Gastrocnemius medialis (tissue), 4 donors: ENCODE measurements at places on chromosomes 7 and 10. TPM values are rescaled to one million over a fixed set of nuclear protein-coding genes. Genes with fewer than 3 reads are reported as not detected.

- no peak for DNase-seq
Measured at GRCh38 chr7:157861031-157861491, 524.3 kb downstream of the DNAJB6 start.

DNA sequence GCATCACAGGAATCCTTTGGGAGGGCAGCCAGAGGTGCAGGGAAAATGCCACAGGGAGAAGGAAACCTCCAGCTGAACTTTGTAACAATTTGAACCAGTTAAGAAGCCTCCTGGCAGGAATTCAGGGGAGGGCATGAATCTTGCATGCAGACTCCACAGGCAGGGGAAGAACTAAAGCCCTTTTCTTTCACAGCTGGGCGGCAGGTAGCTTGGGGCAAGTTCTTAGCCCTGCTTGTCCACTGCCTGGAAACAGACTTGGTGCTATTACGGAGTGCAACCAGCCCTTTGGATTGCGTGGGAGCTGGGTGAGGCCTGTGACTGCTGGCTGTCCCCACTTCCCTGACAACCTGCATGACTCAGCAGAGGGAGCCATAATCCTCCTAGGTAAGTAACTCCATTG, 51.7 kb upstream of the ADAM12 start:
- DNase-seq = no peak

GRCh38 chr7:22093001-22093400, 147.3 kb upstream of the CDCA7L start:
- no peak for DNase-seq

- no peak for DNase-seq
Measured at GRCh38 chr7:4702961-4703512, 20.9 kb downstream of the FOXK1 start.

The PDGFA gene
- total RNA-seq = 10.8 TPM

DNA sequence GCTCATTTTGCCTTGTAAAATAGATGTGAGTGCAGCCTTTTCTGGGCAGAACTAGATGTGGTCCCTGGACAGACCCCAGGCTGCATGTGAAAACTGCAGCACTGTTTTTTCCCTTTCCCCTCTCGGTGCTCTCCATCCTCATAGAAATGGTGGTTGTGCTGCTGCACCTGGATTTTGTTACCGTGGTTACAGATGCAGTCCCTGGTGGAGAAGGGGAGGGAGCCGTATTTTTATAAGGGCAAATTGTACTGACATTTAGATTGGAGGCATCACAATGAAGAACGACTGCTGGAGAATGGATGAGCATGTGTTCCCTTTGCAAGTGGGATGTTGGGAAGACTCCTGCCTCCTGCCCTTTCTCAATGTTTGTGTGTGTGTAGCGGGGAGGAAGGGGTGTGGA, 469.9 kb downstream of the CCSER2 start:
- DNase-seq = no peak

DNA sequence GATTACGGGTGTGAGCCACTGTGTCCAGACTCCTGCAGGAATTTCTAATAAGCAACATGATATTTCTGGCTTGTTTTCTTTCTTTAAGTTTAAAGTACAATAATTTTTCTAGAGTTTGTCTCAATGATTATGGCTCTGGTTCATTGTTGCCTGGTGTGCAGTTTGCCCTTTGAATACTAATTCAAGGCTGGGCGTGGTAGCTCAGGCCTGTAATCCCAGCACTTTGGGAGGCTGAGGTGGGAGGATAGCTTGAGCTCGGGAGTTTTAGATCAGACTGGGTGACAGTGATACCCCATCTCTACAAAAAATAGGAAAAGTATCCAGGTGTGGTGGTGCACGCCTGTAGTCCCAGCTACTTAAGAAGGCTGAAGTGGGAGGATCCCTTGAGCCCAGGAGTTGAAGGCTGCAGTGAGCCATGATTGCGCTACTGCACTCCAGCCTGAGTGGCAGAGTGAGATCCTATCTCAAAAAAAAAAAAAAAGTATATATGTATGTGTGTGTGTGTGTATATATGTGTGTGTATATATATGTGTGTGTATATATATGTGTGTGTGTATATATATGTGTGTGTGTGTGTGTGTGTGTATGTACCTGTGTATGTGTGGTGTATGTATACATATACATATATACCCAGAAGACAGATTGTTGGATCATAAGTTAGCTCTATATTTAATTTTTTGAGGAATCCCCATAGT, 8.2 kb downstream of the ADIRF start:
- no peak for DNase-seq
